ENCODE measurements at places on chromosomes 2 and 18. TPM values are rescaled to one million over a fixed set of nuclear protein-coding genes. Genes with fewer than 3 reads are reported as not detected.
A peak's percentile ranks its signal among the peaks of the same experiment; 100 is the strongest.

ALLC gene
- total RNA-seq: not detected

PLGLB1 gene
- total RNA-seq: 6.4 TPM

PDE11A gene
- 2.0 TPM for total RNA-seq

ADAM23 gene
- 20.2 TPM for total RNA-seq

G6PC2 gene
- 2.8 TPM for total RNA-seq

RIT2 gene
- not detected for total RNA-seq

CELF4 gene
- total RNA-seq: 9.2 TPM

SH3BP4 gene
- 42.6 TPM for total RNA-seq

GREB1 gene
- total RNA-seq: 7.5 TPM

GRCh38 chr2:65053199-65053598 lies 3.0 kb upstream of the CEP68 start:
- H3K27ac ChIP-seq: no peak overlapping the region
- no peaks in the 10 kb centered on the region for H3K27me3 ChIP-seq
- H3K36me3 ChIP-seq: no peaks in the 10 kb centered on the region
- DNase-seq: no peak
- no peak overlapping the region for H3K4me3 ChIP-seq

- no peak for DNase-seq
- no peaks in the 10 kb centered on the region for H3K36me3 ChIP-seq
- peaks cover 6% of the 10 kb centered on the region for H3K27me3 ChIP-seq
- peaks cover 38% of the 10 kb centered on the region for H3K4me1 ChIP-seq
- H3K4me3 ChIP-seq: peak overlapping the region; percentile 23
Observed at GRCh38 chr2:41879235-41879916, 168.4 kb upstream of the PKDCC start.

DNA sequence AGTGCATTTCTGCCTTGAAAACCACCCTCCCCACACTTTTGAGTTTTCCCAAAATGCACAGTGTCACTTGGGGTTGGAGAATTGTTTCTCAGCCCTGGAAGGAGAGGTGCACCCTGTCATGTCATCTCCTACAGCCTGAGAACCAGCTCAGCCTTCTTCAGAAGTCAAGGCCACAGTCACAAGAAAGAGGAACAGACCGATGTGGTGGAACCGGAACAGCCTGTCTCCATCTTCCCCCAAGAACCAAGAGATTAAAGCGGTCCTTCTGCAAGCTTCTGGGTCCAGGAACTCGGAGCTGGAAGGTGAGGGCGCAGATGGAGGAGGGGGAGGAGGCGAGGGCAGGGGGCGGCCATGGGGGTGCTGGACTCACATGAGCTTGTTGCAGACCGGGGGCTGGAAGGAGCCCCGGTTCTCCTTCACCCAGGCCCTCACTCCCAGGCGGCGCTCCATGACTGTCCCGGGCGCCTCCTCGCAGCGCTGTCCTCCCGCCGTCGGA lies 248 bp downstream of the HAAO start:
- H3K27ac ChIP-seq: peak overlapping the region; percentile 68
- peaks cover 35% of the 10 kb centered on the region for H3K4me1 ChIP-seq
- H3K4me3 ChIP-seq: peak overlapping the region; percentile 88
- peaks cover 5% of the 10 kb centered on the region for H3K36me3 ChIP-seq

DNA sequence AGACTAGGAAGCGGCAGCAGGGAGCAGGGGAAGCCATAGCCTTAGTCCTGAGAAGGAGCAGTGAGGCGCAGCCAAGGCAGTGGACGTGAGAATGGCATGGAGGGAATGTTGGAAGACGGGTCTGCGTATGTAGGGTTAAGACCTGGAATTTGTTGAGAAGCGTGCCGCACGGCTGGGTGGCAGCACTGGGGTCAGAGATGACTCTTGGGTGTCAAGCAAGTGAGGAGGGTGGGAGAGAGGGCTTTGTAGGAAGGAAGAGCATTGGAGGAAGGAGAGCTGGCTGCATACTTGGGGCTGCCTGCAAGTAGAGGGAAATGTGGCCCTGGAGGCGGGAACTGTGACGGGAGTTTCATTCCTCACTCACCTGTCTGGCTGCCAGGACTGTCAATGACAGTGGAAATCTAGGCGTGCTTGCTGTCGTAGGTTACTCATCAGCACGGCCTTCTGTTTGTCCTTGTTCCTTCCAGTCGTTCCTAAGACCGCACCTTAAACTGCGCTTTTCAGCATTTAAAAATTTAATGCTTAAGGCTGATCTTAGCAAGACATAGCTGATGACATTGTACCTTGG lies 108.0 kb downstream of the ITGB1BP1 start:
- peak overlapping the region; percentile 94 for H3K27ac ChIP-seq
- DNase-seq: no peak
- peaks cover 12% of the 10 kb centered on the region for H3K36me3 ChIP-seq

DNA sequence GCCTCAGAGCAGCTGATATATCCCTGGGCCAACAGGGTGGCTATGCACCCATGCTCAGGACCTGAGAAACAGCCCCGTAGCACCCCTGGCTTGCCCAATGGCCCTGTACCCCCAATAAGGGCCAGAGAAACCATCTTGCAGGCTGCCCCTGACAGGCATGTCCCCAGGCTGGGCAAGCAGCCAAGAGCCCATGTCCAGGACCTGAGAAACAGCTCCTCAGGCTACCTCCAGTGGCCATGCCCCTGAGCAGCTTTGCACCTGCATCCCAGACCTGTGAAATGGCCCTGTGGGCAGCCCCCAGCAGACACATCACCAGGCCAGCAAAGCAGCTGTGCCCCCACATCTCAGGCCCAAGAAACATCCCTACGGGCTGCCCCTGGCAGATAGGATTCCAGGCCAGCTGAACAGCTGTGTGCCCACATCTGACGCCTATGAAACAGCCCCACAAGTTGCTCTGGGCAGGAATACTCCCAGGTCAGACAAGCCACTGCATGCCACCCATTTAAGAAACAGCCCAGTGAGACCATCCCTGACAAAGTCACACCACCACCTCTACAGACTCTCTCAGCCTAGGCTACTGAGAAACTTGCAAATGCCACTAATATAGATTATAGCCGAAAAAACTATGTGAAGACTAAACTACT lies 84.1 kb downstream of the TMEM237 start:
- H3K27me3 ChIP-seq: no peaks in the 10 kb centered on the region
- DNase-seq: no peak
- H3K27ac ChIP-seq: no peak overlapping the region
- H3K4me1 ChIP-seq: no peaks in the 10 kb centered on the region

DNA sequence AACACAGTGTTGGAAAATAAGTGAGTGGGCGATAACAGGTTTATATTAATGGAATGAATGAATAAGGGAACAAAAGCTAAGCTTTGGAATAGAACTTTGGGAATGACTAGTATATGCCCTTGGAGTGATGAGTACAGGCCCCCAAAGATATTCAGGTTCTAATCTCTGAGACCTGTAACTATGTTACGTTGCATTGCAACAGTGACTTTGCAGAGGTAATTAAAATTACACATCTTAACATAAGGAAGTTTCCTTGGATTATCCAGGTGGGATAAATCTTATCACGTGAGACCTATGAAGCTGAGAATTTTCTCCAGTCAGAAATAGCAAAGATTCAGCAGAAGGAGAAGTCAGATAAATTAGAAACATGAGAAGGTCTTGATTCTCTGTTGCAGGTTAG lies 661.5 kb upstream of the LINC00305 start:
- H3K4me1 ChIP-seq: no peaks in the 10 kb centered on the region
- no peak for DNase-seq
- H3K4me3 ChIP-seq: no peak overlapping the region
- no peaks in the 10 kb centered on the region for H3K27me3 ChIP-seq
- no peaks in the 10 kb centered on the region for H3K36me3 ChIP-seq

- no peaks in the 10 kb centered on the region for H3K27me3 ChIP-seq
- no peak overlapping the region for H3K27ac ChIP-seq
- DNase-seq: no peak
Observed at GRCh38 chr2:16861530-16861929, 195.9 kb upstream of the CYRIA start.

DNA sequence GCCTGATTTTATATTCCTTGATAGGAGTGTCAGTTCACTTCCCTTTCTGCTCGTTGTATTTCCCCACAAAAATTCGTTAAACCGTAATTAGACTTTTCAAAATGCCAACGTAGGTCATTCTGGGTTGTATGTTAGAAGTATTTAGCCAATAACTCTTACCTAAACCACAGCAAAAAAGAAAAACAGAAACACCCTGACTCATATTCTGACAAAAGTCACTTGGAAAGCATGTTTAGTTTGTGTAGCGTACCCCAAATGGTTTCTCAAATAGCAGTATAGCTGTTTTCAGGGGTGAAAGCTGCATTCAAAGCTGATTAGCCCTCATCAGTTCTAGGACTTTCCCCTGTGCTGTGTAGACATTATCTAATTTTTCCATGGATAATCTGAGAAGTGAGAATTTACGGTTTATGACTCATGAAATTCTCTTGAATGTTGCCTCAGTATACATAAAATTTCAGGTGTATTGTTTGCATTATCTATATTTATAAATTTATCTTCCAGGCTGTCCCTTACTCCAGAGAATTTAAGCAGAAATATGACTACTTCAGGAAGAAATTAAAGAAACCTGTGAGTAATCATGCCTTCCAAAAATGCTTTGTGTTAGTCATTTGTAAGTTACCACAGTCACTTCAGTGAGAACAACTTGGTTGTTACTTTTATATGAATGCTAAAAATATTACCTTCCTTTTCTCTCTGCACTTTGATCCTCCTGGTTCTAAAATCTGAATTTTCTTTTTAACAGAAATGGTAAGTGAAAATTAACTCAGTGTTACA lies 264.9 kb downstream of the ALPK2 start:
- no peak overlapping the region for H3K4me3 ChIP-seq
- no peak for DNase-seq
- no peak overlapping the region for H3K27ac ChIP-seq
- H3K36me3 ChIP-seq: peaks cover 36% of the 10 kb centered on the region
- H3K4me1 ChIP-seq: peaks cover 20% of the 10 kb centered on the region
- no peaks in the 10 kb centered on the region for H3K27me3 ChIP-seq

GRCh38 chr2:169173876-169174275 lies 104.5 kb downstream of the DHRS9 start:
- no peak for DNase-seq
- no peaks in the 10 kb centered on the region for H3K4me1 ChIP-seq
- H3K27ac ChIP-seq: no peak overlapping the region
- H3K36me3 ChIP-seq: no peaks in the 10 kb centered on the region
- no peaks in the 10 kb centered on the region for H3K27me3 ChIP-seq

- peaks cover 11% of the 10 kb centered on the region for H3K27me3 ChIP-seq
- no peak overlapping the region for H3K4me3 ChIP-seq
- H3K36me3 ChIP-seq: no peaks in the 10 kb centered on the region
- no peak overlapping the region for H3K27ac ChIP-seq
- H3K4me1 ChIP-seq: peaks cover 20% of the 10 kb centered on the region
Observed at GRCh38 chr2:237616734-237617586, 10.4 kb upstream of the LRRFIP1 start.

GRCh38 chr18:407191-407590 lies 93.3 kb downstream of the COLEC12 start:
- peaks cover 35% of the 10 kb centered on the region for H3K36me3 ChIP-seq
- no peaks in the 10 kb centered on the region for H3K27me3 ChIP-seq
- H3K27ac ChIP-seq: no peak overlapping the region
- H3K4me1 ChIP-seq: peaks cover 3% of the 10 kb centered on the region

- no peak for DNase-seq
- H3K36me3 ChIP-seq: no peaks in the 10 kb centered on the region
- no peaks in the 10 kb centered on the region for H3K27me3 ChIP-seq
- H3K27ac ChIP-seq: peak overlapping the region; percentile 30
- peaks cover 21% of the 10 kb centered on the region for H3K4me1 ChIP-seq
Observed at GRCh38 chr2:128395640-128396499, 77.2 kb upstream of the HS6ST1 start.

DNA sequence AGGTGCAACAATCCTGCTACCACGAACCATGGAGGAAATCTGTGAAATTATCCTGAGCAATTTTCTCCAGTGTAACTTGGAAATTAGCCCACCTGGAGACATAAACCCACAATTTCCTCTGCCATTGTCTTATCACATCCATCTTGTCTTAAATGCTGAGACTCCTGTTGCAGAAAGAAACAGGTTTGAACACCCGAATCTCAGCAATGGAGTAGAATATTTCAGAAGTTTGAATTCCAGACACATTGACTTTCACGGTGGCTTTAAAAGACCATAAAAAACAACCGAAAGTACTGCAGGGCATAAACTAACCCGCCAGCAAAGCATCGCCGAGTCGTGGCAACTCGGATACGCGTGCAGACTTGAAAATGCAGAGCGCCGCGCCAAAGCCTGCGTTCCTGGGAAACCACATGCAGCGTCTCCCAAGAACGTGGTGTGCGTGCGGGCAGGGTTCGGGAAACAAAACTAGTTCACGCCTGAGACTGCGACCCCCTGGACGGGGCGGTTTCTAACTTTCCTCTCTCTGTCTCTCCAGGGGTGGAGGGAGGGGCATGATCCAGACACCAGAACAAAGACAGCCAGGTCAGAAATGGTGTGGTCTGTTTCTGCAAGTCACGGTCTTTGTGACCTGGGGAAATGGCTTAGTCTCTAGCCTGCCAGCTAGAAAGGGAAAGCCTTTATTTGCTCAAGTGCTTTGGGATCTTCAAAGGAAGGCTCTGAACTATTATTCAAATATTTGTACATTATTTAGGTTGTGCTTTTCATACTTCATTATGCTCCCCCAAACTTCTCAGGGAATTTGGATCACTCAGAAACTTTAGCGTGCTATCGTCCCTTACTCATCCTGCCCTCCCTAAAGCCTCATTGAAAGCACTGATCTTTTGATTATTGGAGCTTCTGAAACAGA lies 26.9 kb upstream of the KCTD1 start:
- DNase-seq: no peak
- H3K4me3 ChIP-seq: peak overlapping the region; percentile 86
- H3K27me3 ChIP-seq: no peaks in the 10 kb centered on the region
- H3K4me1 ChIP-seq: peaks cover 20% of the 10 kb centered on the region
- peak overlapping the region; percentile 89 for H3K27ac ChIP-seq
- H3K36me3 ChIP-seq: no peaks in the 10 kb centered on the region

DNA sequence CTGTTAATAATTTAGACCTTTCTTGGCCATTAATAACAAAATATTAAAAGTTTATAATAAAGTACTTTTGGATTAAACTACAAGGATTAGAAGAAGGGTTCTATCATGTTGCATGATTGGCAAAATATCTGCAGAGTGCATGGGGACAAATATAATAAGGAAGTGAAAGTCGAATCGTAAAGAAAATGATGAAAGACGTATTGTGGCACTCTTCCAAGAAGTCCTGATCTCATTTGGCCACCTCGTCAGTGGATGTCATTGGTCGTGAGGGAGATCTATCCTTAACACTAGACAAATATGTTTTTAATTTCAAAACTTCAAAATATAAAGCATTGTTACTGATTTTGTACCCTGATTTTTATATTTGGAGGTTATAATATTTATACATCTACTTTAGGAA lies 197.7 kb upstream of the STON1 start:
- H3K27me3 ChIP-seq: no peaks in the 10 kb centered on the region
- H3K36me3 ChIP-seq: no peaks in the 10 kb centered on the region
- H3K4me3 ChIP-seq: no peak overlapping the region
- H3K4me1 ChIP-seq: peaks cover 9% of the 10 kb centered on the region
- no peak for DNase-seq

Measured in type B pancreatic cell (in vitro differentiated cells).